Nephron progenitor cell (in vitro differentiated cells): ENCODE measurements at places on chromosomes 13 and 19.

DNA sequence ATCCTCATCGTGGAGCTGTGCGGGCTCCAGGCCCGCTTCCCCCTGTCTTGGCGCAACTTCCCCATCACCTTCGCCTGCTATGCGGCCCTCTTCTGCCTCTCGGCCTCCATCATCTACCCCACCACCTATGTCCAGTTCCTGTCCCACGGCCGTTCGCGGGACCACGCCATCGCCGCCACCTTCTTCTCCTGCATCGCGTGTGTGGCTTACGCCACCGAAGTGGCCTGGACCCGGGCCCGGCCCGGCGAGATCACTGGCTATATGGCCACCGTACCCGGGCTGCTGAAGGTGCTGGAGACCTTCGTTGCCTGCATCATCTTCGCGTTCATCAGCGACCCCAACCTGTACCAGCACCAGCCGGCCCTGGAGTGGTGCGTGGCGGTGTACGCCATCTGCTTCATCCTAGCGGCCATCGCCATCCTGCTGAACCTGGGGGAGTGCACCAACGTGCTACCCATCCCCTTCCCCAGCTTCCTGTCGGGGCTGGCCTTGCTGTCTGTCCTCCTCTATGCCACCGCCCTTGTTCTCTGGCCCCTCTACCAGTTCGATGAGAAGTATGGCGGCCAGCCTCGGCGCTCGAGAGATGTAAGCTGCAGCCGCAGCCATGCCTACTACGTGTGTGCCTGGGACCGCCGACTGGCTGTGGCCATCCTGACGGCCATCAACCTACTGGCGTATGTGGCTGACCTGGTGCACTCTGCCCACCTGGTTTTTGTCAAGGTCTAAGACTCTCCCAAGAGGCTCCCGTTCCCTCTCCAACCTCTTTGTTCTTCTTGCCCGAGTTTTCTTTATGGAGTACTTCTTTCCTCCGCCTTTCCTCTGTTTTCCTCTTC, 6.3 kb downstream of the MYADM start:
- H3K4me1 ChIP-seq = peaks cover 64% of the 10 kb centered on the region
- H3K4me3 ChIP-seq = peak overlapping the region; percentile 36
- no peak for DNase-seq
- H3K36me3 ChIP-seq = peaks cover 53% of the 10 kb centered on the region

- no peak overlapping the region for H3K4me3 ChIP-seq
- no peak for DNase-seq
- H3K36me3 ChIP-seq = peaks cover 38% of the 10 kb centered on the region
Observed at GRCh38 chr19:42196011-42197001, 21.2 kb downstream of the DEDD2 start.

DNA sequence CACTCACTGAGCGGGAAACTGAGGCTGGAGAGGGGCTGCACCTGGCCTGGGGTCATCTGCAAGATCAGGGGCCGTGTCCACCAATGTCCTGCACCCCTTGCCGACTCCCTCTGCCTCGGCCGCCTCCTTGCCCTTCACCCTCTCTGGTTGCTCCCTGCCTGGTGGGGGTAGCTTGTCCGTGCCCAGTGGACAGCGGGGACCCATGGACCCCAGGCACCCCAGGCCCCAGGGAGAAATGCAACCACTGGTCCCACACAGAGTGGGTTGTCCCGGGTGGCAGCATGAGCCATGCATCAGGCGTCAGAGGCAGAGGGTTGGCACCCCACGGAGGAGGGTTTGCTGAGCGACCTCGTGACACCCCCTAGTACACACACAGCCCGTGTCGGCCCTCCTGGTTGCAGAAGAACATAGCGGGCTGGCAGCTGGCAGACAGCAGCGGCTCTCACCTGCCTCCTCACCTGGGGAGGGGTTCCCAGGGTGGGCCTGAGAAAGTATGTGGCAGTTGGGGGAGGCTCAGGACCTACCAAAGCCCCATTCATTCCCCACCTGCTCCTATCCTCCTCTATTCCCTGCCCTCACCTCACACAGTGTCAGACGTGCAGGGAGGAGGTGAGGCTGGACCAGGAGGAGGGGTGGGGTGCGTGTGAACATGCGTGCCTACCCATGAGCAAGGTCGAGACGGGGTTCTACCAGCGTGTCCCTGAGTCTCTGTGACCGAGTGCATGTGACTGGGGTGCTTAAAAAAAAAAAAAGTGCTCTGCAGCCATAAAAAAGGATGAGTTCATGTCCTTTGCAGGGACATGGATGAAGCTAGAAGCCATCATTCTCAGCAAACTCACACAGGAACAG, 8.7 kb downstream of the ADAMTSL5 start:
- no peak overlapping the region for H3K4me3 ChIP-seq
- H3K36me3 ChIP-seq = no peaks in the 10 kb centered on the region
- H3K27me3 ChIP-seq = peaks cover 58% of the 10 kb centered on the region

- no peaks in the 10 kb centered on the region for H3K27me3 ChIP-seq
- peaks cover 29% of the 10 kb centered on the region for H3K4me1 ChIP-seq
- peak within 1 kb of the TSS; percentile 93 for H3K4me3 ChIP-seq
- H3K36me3 ChIP-seq = peaks cover 43% of the 10 kb centered on the region
Observed at GRCh38 chr13:48412881-48413351, at the start of gene LPAR6. Gene LPAR6, minus strand, starts transcription at chr13:48413113. Its CDS starts 690 bp downstream, at chr13:48412423.

- no peak overlapping the region for H3K27ac ChIP-seq
- H3K4me1 ChIP-seq = peaks cover 17% of the 10 kb centered on the region
- H3K4me3 ChIP-seq = no peak overlapping the region
- DNase-seq = no peak
- H3K27me3 ChIP-seq = peaks cover 9% of the 10 kb centered on the region
Observed at GRCh38 chr19:49214701-49215100, 57.1 kb downstream of the TRPM4 start.

DNA sequence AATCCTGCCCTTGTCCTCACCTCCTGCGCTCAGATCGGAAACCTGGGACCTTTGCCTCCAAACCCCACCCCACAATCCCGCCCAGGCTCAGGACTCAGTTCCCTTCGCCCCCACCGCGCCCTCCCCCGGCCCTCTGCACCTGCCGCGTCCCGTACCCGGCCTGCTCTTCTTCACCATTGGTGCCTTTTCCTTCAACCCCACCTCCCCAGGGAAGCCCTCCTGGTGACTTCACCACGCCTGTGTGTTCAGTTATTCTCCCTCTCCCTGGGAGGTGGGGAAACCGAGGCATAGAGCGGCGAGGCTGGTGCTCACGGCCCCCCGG, 19.3 kb upstream of the TCF3 start:
- H3K27ac ChIP-seq = no peak overlapping the region
- H3K27me3 ChIP-seq = peaks cover 96% of the 10 kb centered on the region
- no peaks in the 10 kb centered on the region for H3K36me3 ChIP-seq
- H3K4me3 ChIP-seq = no peak overlapping the region
- H3K4me1 ChIP-seq = peaks cover 31% of the 10 kb centered on the region

DNA sequence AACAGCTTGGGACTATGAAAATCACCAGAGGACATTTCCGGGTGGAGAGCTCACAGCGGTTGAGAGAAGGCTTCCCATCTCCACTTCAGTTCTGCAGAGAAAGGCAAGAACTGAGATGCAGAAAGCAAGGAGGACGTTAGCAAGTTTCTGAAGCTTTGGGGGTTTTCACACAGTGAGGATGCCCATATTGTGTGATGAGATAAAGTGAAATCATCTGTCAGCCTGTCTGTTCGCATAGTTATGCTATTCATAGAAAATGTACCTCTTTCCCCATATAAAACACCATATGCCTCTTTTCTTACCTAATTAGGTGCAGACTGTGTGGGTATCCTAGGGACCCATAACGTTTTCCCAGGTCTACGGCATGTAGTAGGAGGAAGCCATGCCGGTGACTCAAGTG, 27.5 kb downstream of the ZIC5 start:
- no peak overlapping the region for H3K4me3 ChIP-seq
- H3K27me3 ChIP-seq = peaks cover 26% of the 10 kb centered on the region
- no peaks in the 10 kb centered on the region for H3K36me3 ChIP-seq
- H3K4me1 ChIP-seq = peaks cover 16% of the 10 kb centered on the region

- H3K27ac ChIP-seq = no peak overlapping the region
- H3K27me3 ChIP-seq = peaks cover 2% of the 10 kb centered on the region
- H3K4me1 ChIP-seq = peaks cover 32% of the 10 kb centered on the region
- H3K36me3 ChIP-seq = peaks cover 31% of the 10 kb centered on the region
- DNase-seq = no peak
- no peak overlapping the region for H3K4me3 ChIP-seq
Observed at GRCh38 chr19:947707-948539, 22.1 kb downstream of the ARID3A start.
